ENCODE measurements at places on chromosomes 7 and 10.

DNA sequence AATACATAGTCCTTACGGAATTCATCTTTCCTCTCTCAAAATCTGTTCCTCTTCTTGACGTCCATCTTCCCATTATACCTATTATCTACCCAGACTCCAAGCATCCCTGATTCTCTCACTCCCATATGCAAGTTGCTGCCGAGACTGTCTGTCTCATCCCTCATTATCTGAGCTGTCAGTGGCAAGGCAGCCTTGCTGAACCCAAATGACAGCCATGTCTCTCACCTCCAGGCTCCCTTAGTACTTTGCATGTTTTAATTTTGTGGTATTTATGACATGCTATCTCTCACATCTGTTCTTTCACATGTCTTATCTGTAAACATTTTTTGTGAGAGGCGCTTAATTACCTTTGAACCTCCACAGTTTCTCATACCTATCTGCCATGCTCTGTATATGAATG is 54.4 kb upstream of the IFRD1 start:
- DNase-seq = no peak

DNA sequence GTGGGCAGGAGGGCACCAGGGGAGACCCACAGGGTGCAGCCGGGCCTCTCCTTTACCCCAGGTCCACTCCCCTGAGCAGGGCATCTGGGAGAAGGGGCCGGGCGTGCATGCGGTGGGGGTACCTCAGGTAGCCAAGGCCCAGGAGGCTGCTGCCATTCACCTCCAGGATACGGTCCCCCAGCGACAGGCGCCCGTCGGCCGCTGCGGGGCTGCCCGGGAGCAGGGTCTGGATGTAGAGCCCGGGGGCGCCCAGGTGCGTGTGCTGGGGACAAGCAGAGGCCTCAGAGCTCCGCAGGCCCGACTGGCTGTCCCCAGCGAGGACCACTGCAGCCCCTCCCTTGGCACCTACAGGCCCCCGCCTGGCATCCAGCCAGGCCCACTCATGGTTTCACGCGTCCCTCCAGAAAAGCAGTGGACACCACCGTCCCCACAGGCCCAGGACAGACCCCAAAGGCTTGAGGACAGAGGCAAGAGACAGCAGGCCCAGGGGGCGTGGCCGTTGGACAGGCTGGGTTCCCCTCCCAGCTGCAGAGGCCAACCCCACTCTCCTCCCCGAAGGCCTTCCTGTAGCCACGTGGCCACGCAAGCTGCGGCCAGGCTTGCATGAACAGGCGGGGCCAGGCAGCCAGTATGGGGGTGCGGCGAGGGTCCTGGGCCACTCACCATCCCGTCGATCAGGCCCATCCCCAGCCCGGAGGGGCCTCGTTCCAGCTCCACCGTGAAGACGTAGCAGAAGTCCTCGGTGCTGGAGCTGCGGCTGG is 24.3 kb downstream of the AP5Z1 start:
- DNase-seq = no peak

GRCh38 chr10:17453373-17454091 is 863 bp downstream of the ST8SIA6 start:
- DNase-seq = peak; percentile 21

DNA sequence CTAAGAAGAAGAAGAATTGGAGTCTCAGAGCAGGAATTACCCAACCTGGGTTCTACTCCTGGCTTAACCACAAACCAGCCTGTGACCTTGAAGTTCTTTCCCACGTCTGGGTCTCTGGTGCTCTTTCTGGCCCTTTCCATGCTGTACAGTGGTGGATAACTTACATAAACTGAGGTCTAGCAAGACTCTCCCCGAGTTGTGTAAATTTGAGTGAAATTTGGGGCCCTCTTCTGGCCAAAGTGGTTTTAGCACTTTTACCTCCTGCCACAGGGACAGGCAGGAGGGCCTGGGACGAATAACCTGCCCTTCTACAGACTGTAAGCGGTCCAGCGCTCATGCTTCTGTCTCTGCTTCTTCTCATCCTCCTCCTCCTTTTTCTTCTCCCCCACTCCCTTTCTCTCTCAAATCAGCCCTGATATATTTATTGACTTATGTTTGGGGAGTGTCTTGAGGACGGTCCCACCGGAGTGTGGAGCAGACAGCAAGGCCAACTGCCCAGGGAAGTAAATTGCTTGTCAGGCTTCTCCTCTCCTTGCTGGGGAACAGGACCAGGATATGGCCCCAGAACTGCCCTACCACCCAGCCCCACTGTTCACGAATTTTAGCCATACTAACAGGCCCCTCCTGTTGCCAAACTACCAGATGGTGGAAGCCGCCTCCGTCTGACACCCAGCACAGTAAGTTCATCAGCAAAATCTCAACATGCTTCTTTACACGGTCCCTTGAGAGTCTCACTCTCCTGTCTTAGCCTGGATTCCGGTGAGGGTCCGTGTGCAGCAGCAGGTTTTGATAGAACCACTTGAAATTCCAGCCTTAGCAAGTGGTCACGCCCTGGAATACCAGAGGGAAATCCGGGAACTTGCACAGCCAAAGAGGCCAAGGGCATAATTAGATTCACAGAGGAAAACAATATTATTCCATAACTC is 4.0 kb upstream of the SH3PXD2A start:
- DNase-seq = peak; percentile 88

- DNase-seq = peak; percentile 66
Observed at GRCh38 chr7:138064856-138065357, 11.4 kb upstream of the AKR1D1 start.

DNA sequence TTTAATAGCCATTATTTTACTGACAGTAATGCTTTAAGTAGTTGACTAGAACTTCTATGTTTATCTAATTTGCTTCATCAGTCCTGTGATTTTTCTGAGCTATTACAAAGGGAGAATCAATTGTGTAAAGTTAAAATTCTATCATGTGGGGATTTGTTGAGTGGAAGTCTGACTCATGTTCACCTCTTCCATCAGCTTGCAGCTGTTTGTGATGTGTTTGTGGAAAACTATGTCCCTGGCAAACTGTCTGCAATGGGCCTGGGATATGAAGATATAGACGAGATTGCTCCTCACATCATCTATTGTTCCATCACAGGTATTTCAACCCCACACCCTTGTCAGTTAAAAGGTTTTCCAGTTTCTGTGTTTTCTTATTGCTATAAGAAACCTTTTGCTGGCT is 59.9 kb downstream of the SUGCT start:
- DNase-seq = peak; percentile 70

GRCh38 chr7:44990109-44991023 is 9.6 kb upstream of the CCM2 start:
- DNase-seq = no peak

GRCh38 chr7:157088136-157088535 is 50.6 kb upstream of the UBE3C start:
- DNase-seq = no peak

DNA sequence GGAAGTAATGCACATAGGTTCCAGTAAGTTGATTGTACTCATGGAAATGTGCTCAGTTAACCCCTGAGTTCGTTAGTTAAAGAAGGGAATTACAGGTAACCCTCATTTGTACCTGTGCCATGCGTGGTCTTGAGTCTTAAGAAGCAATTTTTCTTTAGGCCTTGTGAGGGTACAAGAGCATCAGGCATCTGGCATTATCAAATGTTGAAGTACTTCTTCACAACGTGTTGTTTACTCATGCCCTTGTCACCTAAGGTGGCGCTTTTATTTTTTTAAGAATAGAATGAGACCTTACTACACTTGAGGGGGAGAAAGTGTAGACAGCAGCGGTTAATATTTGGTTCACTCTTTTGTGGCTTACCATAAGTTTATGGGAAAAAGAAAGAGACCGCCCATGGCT is 167.1 kb downstream of the VTI1A start:
- no peak for DNase-seq

DNA sequence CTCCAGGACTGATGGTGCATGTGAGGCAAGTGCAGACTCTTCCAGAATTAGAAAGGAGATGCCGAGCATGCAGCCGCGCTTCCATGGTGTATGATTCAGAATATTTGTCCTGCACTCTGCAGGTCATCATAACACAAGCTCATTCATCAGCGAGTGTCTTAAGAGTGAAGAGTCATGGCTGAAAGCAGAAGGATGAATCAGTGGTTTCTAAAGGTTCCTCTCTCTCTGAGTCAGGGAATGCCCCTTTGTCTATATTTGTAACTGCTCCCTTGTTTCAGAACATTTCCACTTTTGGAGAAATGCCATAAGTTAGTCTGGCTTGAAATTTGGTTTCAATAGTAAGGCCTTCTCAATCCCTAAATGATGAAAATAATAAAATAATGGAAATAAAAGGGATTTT is 52.3 kb downstream of the HECW1 start:
- DNase-seq = peak; percentile 96

GRCh38 chr7:50564171-50564570 is 1.0 kb downstream of the DDC start:
- no peak for DNase-seq

- no peak for DNase-seq
Observed at GRCh38 chr7:70779321-70779720, 352.6 kb upstream of the GALNT17 start.

GRCh38 chr10:21524131-21524525 is 1.4 kb downstream of the SKIDA1 start:
- DNase-seq = no peak

GRCh38 chr7:106778656-106779250 is 86.3 kb upstream of the PIK3CG start:
- no peak for DNase-seq

DNA sequence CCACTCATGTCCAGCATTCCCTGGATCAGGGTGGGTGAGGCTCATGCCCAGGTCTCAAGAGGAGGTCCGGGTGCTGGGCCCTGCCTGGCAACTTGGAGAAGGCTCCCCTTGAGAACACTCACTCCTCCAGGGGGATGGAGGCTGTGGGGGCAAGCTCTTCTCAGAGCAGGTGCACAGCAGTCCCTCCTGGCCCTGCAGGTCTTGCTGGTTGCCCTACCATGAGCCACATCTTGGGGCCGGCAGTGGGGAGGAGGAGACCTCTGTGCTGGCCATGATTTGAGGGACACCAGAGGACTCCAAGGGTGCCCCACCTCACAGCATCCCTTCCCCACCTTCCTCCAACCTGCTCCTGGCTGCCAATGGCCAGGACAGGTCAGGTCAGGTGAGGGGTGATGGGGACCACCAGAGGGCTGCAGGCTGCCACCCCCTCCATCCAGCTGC is 87.4 kb upstream of the RET start:
- no peak for DNase-seq

DNA sequence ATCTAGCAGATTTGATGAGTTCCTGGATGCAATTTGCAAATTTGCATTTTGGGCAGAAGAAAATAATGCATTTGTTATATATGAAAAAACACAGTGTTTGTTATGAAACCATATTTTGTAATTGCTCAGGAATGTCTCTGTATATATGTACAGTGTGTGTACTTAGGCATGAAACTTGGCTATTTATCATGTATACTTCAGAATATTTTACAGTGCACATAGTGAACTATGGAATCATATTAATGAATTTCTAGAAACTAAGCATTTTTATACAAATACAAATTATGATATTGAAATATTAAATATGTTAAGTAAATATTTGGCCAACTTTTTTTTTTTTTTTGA is 107.5 kb downstream of the TWIST1 start:
- no peak for DNase-seq

GRCh38 chr7:47721670-47722069 is 139.8 kb upstream of the TNS3 start:
- DNase-seq = no peak

- no peak for DNase-seq
Observed at GRCh38 chr10:120098232-120098930, 205.9 kb downstream of the SEC23IP start.

DNA sequence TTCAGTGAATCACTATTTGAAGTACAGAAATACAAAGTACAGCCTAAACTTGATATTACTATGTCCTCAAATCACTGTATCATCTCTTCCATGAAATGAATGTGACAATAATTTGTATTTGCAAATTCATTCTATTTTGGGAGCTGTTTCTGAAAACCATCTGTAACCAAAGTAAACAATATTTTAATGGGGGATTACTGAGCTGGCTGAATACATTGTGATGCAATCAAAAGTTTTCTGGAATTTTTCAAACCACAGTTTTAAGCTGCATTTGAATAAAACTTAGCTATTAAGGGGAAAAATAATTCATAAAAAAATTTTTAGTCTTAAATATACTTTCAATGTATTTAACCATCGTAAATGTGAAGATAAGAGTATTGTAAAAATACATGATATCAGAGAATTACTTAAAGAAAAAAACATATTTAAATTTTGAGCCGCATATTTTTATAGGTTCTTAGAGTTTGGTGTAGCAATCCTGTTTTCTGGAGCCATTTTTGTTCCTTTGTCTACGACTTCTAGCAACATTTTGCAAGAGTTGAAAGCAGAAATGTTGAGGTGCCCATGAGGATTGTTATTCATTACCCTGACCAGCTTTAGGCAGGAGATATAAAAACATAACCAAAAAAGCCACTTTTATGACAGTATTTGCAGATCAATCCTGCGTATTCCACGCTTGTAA is 45.9 kb upstream of the AGMO start:
- DNase-seq = peak; percentile 11

DNA sequence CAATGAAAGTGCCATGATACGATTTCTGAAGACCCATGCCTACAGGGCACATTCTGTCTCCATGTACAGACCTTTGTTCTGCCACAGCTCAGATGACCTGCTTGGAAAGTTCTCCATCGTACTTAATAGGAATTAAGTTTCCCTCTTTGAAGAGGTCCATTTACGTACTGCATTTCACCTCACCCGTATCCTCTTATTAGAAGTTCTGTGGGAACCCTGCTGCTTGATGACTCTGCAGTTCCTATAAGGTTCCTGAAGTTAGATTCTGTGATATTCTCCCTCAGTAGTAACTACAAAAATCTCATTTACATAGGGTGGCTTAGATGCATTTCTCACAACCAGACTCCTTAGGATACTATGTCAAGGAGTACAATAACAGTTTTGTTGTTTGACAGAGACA is 50.9 kb downstream of the MINDY3 start:
- no peak for DNase-seq

DNA sequence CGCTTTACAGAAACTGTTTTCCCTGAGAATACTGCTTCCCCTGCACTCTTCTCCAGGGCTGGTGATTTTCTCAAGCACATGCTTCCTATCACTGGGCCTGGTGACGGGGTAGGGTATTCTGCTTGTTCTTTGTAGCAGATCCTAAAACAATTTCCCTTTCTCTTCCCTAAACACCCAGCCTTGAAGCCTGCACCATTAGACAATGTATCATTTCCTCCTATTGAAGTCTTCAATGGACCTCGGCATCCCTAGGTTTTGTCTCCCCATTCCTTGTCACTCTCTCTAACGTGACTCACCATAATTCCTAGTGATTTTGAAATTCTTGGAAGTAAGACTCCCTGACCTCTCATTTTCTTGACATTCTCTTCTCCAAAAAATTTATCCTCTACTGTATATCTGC is 109.5 kb upstream of the GHITM start:
- no peak for DNase-seq

GRCh38 chr10:51950371-51950995 is 251.1 kb upstream of the CSTF2T start:
- DNase-seq = no peak

- DNase-seq = no peak
Observed at GRCh38 chr7:111823826-111824225, 261.5 kb upstream of the IMMP2L start.

- no peak for DNase-seq
Observed at GRCh38 chr10:95880704-95881103, 27.1 kb upstream of the CC2D2B start.

- no peak for DNase-seq
Observed at GRCh38 chr7:55132550-55132889, 113.7 kb downstream of the EGFR start.

Measured in mesenchymal stem cell (in vitro differentiated cells and primary cell).